ENCODE measurements at places on chromosomes 2 and 18.

DNA sequence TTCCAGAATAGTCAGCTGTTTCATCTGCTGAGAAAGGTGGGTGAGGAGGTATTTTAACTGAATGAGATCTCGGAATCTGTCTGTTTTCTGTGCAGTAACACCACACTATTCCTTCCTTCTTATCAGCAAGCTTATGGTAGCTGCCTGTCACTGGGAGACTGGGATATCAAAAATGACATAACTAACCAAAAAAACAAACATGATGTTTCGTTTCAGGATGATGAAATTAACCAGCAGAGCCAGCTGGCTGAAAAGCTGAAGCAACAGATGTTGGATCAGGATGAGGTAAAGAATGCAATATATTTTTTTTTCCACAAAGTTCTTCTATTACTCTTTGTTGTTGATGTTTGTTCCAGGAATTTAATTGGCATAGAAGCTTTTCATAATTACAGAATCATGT lies 59.8 kb upstream of the LYPD6B start:
- no peak for DNase-seq

- no peak for DNase-seq
Observed at GRCh38 chr2:160334028-160334741, 134.1 kb upstream of the ITGB6 start.

DNA sequence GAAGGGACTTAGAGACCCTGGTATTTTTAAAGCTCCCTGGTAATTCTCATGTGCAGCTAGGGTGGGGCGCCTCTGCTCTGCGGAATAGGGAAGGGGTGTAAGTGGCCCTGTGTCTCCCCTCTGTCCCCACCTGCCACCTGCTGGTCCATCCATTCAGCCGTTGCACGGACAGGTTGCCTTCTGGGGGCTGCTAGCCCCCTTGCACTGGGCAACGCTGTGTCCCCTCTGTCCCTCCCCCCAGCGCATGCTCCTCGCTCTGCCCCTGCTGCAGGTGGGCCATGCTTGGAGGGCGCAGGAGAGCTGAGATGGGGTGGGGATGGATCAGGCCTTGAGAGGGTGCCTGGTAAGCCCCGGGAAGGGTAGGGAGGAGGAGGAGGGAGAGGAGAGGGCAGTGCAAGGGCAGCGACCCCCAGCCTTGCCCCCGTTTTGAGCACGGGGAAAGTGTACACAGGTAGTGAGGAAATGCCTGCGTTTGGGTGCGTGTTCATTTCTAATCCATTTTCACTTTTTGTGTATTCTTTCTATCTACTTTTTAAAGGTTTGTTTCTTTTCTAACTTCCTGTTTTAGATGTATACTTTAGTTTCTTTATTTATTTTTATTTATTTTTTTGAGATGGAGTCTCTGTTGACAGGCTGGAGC lies 23.9 kb downstream of the RRM2 start:
- no peak for DNase-seq

DNA sequence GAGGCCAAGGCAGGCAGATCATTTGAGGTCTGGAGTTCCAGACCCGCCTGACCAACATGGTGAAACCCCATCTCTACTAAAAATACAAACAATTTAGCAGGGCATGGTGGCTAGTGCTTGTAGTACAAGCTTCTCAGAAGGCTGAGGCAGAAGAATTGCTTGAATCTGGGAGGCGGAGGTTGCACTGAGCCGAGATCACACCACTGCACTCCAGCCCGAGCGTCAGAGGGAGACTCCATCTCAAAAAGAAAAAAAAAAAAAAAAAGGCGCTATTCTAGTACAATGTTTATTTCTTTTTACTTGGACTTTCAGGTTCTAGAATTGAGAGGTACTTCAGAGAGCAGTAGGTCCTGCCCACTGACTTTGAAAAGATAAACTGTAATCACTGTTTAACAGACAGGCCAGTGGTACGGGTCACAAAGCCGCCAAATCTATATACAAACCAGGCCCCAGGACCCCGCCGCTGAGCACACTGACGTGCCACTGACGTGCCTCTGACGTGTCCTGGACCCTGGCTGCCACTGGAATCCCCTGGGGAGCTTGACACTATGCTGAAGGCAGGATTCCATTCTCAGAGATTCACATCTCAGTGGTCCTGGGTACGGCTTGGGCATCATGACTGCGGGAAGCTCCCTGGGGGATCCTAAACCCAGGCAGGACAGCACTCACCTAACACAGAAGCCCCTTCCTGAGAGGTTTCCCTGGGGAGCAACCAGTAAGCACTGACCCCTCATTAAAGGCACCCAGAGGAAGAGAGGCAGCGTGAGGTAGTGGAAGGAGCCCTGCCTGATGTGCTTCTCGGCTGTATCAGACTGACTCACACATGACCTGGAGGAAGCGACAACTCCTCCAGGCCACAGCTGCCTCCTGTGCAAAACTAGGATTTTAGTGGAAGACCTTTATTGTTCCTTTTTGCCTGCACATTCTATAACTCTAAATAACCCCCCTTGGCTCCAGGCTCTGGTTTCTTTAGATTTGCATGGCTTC lies 197.8 kb upstream of the MEIS1 start:
- no peak for DNase-seq

DNA sequence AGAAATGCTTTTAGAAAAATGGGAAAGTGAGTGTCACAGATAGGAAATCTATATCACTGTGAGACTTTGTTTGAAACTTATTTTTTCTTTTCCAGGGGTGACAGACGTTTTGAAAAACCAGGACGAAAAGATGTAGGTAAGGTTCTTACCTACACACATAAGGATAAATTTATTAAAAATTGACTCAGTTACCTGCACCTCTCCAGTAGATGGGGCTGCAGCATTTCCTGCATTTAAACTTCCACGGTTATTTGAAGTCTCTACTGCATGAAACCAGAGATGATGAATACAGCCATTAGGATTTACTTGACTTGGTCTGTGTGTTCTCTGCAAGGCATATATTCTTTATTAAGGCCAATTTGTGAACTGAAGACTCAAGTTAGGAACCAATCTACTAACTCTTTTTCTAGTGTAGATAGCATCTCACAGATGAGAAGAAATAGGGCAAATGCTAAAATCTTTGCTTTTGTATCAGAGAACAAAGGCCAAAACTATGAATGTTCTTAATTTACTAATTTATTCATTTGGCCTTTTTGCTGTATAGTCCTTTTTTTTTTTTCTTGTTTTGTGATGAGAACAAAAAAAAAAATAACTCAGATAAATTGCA lies 15.0 kb downstream of the KCNJ13 start:
- no peak for DNase-seq

DNA sequence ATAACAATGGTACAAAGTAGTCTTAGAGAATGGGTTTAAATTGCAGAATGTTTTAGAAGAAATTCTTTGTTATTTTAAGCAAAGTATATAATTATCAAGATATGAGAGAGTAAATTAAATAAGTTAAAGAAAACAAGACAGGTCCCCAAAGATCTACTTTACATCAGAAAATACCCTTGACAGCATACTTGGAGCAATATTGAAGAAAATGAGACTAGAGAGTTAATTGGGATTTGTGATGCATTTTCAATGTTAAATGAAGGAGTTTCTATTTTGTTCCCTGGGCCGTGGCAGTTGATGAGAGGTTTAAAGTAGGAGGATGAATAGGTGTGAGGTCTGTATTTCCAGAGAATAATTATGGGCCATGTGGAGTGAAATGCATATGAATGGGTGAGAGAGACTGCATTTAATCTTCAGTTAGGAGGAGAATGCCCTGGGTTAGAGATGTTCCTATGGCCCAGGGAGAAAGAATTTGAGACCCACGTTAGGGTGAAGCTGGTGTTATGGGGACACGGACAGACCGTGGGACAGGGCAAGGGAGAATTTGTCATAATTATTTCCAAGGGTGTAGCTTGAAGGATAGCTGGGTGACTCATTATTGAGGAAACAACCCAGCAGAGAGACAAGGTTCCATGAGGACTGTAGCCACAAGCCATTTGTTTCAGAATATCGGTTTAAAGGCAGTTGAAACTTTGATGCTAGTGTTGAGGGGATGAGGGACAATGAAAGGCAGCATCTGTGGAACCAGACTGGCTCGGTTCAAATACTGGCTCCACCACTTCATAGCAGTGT lies 22.7 kb downstream of the MGAT5 start:
- DNase-seq: no peak

GRCh38 chr2:55000341-55000740 lies 49.9 kb downstream of the RTN4 start:
- DNase-seq: no peak

- no peak for DNase-seq
Observed at GRCh38 chr2:207516206-207516605, 13.6 kb upstream of the CREB1 start.

DNA sequence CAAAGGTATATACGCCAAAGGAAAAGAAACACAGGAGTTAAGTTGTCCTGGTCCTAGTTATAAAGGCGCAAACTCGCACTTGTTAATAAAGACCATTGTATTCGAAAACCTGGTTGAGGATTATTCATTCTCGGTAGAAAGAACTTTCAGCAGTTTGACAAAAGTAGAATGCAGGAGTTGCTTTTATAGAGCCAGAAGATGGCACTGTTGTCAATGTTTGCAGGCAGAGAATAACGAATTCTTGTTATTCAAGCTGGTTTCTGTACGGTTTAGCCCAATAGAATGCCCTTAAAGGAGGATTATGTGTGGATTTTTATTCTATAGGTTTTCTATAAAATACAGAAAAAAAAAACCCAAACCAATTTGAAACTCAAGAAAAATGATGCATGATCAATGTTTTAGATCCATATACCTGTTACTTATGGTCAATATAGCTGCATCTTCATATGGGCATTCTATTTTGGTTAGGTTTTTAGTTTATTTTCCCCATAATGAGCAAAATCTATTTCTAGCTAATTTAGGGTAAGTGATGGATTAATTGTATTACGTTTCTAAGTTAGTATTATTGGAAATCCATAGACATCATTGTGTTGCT lies 510.3 kb downstream of the PLCL1 start:
- no peak for DNase-seq

- no peak for DNase-seq
Observed at GRCh38 chr2:154455866-154456265, 242.6 kb upstream of the KCNJ3 start.

DNA sequence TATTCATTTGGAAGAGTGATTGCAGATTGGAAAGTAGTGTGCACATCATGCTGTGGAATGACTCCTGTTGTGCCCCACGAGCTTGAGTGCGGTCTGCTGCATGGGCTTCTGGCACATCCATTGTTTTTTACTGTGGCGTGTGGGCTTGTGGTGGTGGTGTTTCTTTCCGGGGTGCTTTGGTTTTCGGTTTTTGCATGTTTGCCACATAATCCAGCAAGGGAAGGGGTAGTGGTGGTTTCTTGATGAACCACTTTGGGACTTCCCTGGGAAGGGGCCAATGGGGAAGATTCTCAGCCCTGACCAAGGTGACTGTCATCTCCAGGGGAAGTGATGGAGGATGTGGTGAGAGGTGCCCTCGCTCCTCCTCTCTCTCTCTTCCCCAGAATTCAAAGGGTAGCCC lies 57.0 kb downstream of the COA5 start:
- DNase-seq: no peak

DNA sequence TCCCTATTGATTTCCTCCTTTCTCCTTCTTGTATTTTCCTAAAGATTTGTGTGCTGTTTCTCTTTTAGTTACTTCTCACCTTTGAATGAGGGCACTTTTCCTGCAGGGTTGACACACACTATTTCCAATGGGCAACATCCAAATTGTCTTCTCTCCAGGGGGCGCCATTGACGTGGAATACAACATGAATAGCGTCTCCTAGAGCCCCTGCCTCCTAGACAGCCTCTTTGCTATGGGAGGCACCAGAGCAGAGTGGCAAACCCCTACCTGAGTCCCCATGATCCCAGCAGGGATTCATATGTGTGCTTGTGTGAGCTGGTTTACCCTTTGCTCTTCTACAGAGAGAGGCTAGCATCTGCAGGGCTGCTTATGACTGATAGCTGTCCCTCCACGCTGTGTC lies 61.3 kb upstream of the ITSN2 start:
- DNase-seq: no peak

- no peak for DNase-seq
Observed at GRCh38 chr2:108367014-108367413, 10.7 kb upstream of the SULT1C4 start.

GRCh38 chr2:126756125-126756524 lies 100.2 kb downstream of the GYPC start:
- peak; percentile 49 for DNase-seq

DNA sequence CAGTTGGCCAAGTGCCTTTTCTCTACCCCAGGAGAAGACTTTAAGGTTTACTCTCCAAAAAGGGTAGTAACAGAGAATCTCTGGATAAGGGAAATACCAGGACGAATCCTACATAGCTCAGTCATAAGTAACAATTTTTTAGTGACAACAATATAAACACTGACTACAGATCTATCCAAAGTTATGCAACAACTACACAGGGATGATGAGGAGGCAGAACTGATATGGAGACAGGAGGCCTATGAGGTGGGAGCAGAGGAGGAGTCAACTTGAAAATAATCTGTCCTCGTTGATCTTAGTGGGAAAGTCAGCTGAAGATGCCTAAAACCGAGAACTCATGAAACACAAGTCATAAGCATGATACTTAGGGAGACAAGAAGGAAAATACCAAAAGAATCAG lies 40.2 kb downstream of the SLC35F5 start:
- DNase-seq: no peak

GRCh38 chr2:82803307-82803706 lies 1655.8 kb downstream of the SUCLG1 start:
- no peak for DNase-seq

- DNase-seq: no peak
Observed at GRCh38 chr2:239392688-239393387, 8.0 kb downstream of the HDAC4 start.

- no peak for DNase-seq
Observed at GRCh38 chr2:181395851-181396250, 61.3 kb upstream of the ITGA4 start.

- no peak for DNase-seq
Observed at GRCh38 chr2:232236200-232236599, 142.4 kb upstream of the ALPP start.

GRCh38 chr2:214069254-214069653 lies 341.6 kb upstream of the VWC2L start:
- DNase-seq: no peak

- DNase-seq: no peak
Observed at GRCh38 chr2:136098441-136098840, 19.5 kb downstream of the CXCR4 start.

DNA sequence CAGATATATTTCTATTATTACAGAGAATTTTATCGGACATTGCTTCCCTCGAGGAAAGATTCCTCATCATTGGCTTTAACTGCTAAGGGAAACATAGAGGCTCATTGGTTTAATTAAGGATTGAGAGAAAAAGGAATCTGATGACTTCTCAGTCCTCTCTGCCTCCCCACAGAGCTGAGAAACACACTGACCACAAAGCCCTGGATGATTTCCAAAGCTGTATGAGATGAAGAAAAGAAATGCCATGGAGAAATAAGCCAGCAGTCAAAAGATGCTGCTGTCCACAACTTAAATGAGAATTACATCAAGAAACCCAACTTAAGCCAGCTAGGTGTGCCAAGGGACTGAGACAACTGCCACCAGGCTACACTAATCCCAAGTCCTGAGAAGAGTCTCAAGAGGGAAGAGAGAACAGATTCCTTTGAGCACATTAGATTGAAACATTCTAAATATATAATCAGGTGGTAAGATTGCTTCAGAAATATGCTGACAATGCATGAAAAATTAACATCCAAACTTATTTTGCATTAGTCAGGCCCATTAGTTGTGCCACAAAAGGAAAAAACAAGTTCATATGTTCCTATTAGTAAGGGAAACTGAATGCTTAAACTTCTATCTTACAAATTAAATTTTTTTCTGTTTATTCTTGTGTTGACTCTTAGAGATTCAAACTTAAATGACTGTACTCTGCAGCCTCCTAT lies 308.1 kb upstream of the CYRIA start:
- no peak for DNase-seq

- DNase-seq: no peak
Observed at GRCh38 chr2:56025469-56026193, 102.0 kb upstream of the EFEMP1 start.

GRCh38 chr2:28394331-28394877 lies 1.7 kb downstream of the FOSL2 start:
- no peak for DNase-seq
